ENCODE measurements at places on chromosomes 6 and 20.

GRCh38 chr6:41538556-41539182 is 7.5 kb upstream of the FOXP4 start:
- no peak for DNase-seq

DNA sequence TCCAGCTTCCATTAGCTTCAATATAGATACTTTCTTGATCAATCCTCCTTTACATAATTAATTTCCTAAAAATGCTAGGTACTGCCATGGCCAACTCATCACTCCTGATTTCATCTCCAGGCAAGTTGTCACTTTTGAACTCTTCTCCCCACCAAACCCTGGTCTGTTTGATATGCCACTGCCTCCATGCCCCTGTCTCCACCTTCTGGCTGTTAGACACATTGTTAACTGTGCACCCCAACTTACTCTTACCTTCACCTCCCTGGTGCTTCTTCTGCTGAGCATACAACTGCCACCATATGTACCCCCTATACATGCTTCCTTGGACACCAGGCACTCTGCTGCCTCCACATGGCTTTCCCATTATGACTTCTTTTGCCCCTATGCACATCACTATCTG is 21.9 kb upstream of the AIG1 start:
- no peak for DNase-seq

GRCh38 chr6:23305325-23305943 is 736.1 kb downstream of the HDGFL1 start:
- no peak for DNase-seq

GRCh38 chr20:63441136-63442099 is 31.0 kb downstream of the KCNQ2 start:
- no peak for DNase-seq

DNA sequence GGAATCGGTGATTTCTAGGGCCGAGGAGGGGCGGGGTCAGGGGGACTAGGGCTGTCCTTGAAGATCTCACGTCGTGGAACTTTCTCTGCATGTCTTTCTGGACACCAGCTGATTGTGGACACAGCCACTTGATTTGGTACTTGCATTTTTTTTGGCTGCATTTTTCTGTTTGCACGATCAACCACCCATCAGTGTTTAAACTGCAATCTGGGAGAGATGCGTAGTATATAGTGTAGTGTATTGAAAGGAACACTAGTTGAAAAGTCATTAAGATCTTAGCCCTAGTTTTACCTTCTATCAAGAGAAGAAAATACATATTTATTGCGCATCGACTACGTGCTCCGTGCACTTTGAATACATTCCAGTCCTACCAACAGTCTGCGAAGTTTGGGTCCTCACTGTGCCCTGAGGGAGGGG is 657 bp downstream of the NT5DC1 start:
- DNase-seq: no peak

GRCh38 chr20:12653642-12654041 is 355.1 kb upstream of the SPTLC3 start:
- no peak for DNase-seq

- DNase-seq: no peak
Observed at GRCh38 chr6:2204272-2204671, 41.1 kb downstream of the GMDS start.

GRCh38 chr6:4008324-4009047 is 70.5 kb downstream of the FAM217A start:
- DNase-seq: no peak

GRCh38 chr20:20793591-20793990 is 81.1 kb upstream of the RALGAPA2 start:
- DNase-seq: no peak

DNA sequence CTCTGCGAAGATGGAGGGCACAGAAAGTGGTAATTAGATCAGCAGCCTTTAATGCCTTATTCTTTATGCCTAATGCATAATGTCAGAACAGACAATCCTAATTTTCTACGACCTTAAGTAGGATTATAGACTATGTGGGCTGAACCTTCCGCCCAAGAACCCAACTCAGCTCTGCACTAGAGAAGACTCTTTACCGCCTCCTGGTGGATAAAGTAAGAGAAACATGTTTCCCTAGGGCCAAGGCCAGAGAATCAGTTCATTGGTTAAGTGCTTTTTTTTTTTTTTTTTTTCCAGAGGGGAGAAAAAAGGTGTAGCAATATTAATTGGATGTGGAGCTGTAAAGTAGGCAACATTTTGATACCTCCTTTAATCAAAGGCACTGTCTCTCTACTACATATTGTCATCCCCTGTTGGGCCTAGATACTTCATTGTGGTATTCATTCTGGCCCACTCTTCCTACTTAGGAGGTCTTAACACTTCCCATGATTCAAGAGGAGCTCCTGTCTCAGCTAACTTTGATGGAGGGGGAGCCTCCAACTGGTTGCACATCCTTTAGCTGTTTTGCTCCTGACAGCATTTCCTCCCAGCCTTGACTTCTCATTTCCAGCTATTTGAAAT is 124.9 kb upstream of the NRN1 start:
- peak; percentile 31 for DNase-seq

DNA sequence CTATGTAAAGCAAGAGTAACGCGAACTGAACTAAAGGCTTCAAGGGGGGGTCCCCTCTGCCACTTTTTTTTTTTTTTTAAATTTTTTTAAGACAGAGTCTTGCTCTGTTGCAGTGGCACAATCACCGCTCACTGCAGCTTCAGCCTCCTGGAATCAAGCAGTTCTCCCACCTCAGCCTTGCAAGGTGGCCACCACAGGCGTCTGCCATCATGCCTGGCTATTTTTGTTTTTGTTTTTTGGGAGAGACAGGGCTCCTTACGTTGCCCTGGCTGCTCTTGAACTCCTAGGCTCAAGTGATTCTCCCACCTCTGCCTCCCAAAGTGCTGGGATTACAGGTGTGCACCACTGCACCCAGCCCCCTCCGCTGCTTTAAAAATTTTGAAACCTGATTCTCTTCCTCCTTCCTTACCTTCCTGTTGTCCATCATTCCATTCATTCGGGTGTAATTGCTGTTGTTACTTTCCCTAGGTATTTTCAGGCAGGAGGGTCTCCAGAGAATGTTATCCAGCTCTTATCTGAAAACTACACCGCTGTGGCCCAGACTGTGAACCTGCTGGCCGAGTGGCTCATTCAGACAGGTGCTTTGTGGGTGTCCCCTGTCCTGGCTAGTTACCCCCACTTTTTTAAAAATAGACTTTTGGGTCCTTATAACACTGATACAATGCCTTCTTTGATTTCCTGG is 5.4 kb downstream of the NELFCD start:
- no peak for DNase-seq

DNA sequence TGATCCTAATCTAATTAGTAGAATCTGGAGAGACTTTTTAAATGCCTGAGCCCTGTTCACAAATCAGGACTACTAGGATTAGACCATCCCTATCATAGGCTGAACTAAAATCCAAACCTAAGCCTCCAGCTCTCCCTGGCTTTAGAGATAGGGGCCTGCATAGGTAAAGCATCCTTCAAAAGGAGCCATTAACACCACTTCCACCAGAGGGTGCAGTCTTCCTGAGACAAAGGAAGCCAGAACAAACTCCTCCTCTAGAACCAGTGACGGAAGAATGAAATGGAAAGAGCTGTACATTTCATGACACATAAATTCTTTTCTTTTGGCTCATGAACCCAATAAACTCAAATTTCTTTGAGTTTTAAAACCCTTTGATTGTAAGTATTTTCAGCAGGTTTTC is 291.2 kb upstream of the ADGRB3 start:
- peak; percentile 41 for DNase-seq

DNA sequence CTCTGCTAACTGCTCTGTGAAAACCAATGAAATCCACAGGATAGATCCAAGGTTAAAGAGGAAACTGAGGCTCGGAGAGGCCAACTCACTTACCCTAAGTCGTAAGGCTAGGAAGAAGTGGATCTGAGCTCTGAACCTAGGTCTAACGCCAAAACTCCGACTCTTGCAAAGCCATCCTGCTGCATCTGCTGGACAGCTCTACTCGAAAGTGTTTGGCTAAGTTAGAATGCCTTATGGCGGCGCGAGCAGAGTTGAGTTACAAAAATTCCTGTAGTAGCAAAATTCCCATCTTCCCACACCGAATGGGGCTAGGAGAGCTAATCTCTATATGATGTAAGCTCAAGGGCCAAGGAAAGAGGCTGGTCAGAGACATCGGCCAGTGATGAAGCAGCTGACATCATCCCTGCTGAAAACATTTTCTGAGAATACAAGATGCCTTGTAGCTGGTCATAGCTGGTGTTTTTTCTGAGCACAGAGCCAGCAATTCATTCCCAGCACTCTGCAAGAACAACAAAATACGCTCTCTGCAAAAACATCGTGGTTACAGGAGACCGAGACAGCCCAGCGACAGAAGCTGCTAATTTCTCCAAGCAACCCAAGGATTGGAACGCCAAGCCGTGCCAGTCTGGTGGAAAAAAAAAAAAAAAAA is 1.8 kb downstream of the SPATA2 start:
- DNase-seq: no peak

GRCh38 chr20:53839423-53840176 is 230.8 kb downstream of the BCAS1 start:
- DNase-seq: no peak

GRCh38 chr6:136784271-136784664 is 8.0 kb downstream of the MAP3K5 start:
- DNase-seq: no peak

DNA sequence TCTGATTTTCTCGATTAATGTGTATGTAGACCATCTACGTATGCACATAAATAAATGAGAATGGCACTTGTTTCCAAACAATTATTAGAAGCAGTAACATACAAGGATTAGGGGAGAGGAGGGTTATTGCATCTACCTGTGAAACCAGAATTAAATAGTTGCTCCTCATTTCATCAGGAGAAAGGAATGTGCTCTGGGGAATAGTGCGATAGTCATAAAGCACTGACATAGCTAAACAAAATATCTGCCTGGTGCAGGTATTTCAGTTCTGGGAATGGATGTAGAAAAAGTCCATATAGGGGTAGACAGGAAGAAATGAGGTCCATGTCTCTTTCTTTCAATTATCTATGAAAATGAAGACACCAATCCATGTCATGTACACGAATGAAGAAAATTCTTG is 1.6 kb upstream of the ID4 start:
- no peak for DNase-seq

GRCh38 chr6:14166839-14167238 is 49.3 kb downstream of the CD83 start:
- DNase-seq: no peak

DNA sequence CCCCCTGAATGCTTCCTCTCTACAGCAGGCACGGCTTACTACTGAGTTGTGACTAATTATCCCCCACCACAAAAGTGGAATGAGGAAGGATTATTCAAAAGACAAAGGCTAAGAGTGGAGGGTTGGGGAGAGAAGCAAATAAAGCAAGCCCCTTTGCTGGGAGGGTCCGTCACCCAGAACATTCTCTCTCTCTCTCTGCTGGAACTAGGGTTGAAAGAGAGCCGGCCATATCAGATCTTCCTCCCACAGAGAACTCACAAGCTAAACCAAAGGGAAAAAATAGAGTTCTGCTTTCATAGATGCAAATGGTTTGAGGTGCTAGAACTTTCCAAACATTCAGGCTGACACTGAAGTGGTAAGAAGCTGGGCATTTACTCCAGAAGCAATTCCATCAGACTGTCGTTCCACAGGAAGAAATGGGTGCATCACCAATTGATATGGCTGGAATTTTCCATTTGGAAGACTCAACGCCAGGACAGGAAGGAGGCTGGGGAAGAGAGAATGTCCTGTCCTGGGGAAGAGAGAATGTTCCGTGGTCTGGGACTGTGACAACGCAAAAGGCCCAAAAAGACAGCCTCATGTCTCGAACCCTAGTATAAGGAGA is 7.9 kb downstream of the ZMYND8 start:
- no peak for DNase-seq

DNA sequence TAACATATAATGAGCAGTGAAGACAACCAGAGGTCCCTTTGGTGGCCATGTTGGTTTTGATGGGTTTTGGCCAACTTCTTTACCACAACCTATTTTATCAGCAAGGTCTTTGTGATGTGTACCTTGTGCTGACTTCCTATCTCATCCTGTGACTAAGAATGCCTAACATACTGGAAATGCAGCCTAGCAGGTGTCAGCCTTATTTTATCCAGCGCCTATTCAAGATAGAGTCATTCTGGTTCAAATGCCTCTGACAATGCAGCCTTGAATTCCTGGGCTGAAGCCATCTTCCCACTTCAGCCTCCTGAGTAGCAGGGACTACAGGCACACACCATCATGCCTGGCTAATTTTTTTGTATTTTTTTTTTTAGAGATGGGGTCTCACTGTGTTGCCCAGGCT is 7.8 kb upstream of the TRIM38 start:
- DNase-seq: no peak

- peak; percentile 27 for DNase-seq
Observed at GRCh38 chr6:53544217-53544469, 758 bp downstream of the GCLC start.

GRCh38 chr6:151109869-151110575 is 129.7 kb upstream of the AKAP12 start:
- no peak for DNase-seq

GRCh38 chr6:36912586-36912985 is 26.8 kb downstream of the C6orf89 start:
- no peak for DNase-seq

- DNase-seq: no peak
Observed at GRCh38 chr6:106145741-106146227, 59.6 kb downstream of the PRDM1 start.

- DNase-seq: no peak
Observed at GRCh38 chr6:36187446-36187845, 9.1 kb upstream of the BRPF3 start.

- DNase-seq: no peak
Observed at GRCh38 chr20:17888044-17888443, 80.5 kb downstream of the SNX5 start.

GRCh38 chr6:112806163-112806865 is 459.2 kb downstream of the RFPL4B start:
- no peak for DNase-seq

DNA sequence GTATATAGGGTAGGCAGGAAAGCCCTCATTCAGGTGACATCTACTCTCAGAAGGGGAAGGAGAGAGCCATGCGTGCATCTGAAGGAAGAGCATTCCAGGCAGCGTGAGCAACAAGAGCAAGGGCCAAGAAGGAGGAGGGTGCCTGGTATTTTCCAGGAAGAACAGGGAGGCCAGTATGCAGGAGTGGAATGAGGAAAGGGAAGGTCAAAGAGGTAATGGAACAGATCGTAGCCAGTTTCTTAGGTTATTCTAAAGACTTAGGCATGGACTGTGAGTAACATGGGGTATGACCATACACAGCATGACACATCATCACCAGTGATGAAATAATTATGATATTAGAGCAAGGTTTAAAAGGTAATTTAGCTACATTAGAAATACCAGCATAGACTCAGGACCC is 24.1 kb downstream of the ALDH8A1 start:
- DNase-seq: no peak

DNA sequence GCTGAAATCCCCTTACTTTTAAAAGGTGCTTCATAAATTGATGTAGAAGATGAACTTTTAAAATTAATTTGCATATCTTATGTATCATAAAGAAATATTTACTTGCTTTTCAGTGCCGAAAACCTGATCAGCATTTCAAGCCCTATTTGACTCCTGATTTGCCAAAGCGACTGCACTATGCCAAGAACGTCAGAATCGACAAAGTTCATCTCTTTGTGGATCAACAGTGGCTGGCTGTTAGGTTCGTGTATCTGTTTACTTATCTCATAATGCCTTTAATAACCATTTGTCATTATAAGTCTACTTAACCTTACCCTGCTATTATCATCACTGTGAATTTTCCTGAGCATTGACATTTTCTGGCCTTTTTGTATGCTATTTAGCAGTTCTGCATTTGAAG is 7.8 kb downstream of the OR2A4 start:
- DNase-seq: no peak

- DNase-seq: no peak
Observed at GRCh38 chr6:90583179-90583835, 3.6 kb downstream of the MAP3K7 start.

Data from neuronal stem cell (in vitro differentiated cells).